Germinal center (tissue), 1 donor: ENCODE measurements at places on chromosomes 4 and X.

DNA sequence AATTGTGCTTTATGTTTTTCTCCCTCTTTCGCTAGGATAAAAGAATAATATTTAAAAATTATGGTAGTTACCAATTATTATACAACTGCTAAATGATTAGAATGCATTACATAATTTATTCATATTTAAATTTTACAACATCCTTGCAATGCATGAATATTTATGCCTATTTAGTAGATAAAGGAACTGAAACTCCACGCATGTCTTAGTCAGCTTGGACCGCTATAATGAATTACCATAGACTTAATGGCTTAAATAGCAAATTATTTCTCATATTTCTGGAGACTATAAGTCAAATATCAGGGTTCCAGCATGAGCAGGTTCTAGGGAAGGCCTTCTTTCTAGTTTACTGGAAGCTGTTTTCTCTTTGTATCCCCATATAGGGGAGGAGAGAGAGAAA is 1555.4 kb upstream of the ADGRL3 start:
- no peak for DNase-seq

GRCh38 chrX:23271026-23271425 is 63.6 kb upstream of the PTCHD1 start:
- no peak for DNase-seq

DNA sequence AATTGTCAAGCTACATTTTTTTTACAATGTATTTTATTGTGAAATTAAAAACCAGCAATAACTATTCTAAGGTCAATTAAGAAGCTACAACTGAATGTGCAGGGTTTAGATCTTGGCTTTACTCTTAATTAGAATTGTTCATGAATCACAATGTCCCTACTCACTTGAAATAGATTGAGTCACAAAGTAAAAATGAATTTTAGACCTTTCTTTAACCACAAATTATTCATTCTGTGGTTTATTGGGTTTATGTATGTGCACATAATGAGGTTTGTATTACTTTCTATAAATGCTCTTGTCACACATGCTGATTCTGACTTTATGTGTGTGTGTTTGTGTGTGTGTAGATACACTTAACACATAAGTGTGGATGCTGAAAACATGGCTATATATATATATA is 647.0 kb upstream of the AADAT start:
- no peak for DNase-seq

GRCh38 chr4:122652379-122652778 is 31.5 kb upstream of the IL21 start:
- peak; percentile 27 for DNase-seq

GRCh38 chr4:171785388-171785787 is 27.8 kb upstream of the GALNTL6 start:
- DNase-seq: no peak

- DNase-seq: no peak
Measured at GRCh38 chr4:182918044-182918607, 940 bp upstream of the DCTD start.
